Activated CD4-positive, alpha-beta memory T cell treated with anti-CD3 and anti-CD28 coated beads for 36 hours (primary cell): ENCODE measurements at places on chromosomes 6 and 20. TPM values are rescaled to one million over a fixed set of nuclear protein-coding genes. Genes with fewer than 3 reads are reported as not detected.
A peak's percentile ranks its signal among the peaks of the same experiment; 100 is the strongest.

PRPF6 gene
- total RNA-seq: 63.1 TPM

CST1 gene
- total RNA-seq: not detected

DNA sequence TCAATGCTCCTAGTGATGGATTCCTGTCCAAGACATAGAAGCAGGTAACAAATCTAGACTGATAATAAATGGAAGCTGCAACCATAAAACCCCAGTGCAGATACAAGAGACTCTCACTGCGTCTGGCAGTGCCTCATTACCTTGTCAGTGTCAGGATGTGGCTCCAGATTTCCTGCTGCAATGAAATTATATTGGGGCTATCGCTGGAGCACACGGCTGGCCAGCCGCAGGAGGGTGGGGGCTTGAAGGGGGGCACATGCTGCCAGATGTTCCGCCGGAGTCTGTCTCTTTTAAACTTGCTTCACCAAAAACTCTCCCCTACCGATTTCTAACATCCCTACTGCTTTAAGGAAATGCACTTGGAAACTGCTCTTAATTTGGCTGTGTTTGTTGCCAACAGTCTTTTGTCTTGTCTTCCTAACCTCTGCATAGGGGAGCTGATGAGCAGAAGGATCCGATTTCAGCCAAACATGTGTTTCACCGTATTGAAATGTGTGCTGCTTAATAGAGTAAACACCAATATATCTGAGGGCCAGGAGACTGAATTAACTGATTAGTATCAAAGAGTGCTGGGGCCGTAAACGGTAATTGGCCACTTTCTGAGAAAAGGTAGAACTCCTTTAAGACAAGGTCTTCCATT lies 102.2 kb upstream of the EXOC2 start:
- DNase-seq: no peak

DNA sequence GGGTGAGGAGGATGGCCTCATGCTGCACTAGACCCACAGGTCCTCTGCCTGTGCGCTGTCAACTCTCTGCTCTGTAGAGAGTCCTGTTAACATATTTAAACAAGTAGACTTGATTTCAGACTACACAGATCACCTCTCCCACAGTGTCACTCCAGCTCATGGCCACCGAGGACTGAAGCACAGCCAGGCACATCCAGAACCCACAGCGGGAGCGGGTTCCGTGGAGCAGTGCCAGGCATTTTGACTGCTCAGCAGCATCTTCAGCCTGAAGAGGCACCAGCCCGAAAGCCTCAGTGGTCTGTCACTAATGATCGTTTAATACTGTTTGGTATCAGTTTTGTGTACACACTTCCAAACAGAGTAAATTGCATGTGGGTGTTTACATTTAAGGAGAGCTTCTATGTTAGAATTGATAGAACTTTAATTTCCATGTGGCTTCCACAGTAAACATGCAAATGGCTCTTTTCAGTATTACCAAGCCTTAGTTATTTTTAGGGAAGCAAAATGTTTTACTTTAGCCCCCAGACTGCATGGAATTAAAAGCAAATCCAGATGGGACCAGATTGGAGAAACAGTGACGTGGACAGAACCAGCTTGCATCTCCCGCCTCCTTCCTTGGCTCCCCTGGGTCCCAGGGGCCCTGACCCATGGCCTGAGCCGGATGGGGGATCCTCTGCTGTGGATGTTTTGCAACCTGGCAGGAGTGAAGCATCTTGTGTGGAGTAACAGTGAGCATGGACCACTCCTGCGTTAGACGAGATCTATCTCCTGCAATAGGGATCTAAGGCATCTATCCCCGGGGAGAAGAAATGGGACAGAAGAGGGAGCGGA lies 196.7 kb upstream of the CDH4 start:
- no peak for DNase-seq

HTR1B gene
- not detected for total RNA-seq

- DNase-seq: no peak
Measured at GRCh38 chr6:22281341-22282085, 15.3 kb downstream of the PRL start.

- DNase-seq: no peak
Measured at GRCh38 chr6:10235344-10235743, 179.5 kb downstream of the TFAP2A start.

- no peak for DNase-seq
Measured at GRCh38 chr20:19022791-19023448, 189.5 kb upstream of the SLC24A3 start.

DNA sequence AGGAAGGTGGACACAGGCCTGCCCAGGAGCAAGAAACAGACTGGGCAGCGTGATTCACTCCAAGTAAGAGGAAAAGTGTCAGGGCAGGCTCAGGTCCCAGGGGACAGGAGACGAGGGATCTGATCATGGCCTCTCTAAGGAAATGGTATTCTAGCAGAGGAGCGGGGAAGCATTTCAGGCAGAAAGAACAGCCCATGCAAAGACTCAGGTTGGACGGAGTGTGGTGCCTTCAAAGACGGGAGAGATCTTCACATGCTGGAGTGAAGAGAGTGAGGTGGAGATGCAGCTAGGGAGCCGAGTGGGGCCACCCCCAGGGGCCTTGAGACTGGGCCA lies 161.1 kb downstream of the SYCP2 start:
- no peak for DNase-seq

DNA sequence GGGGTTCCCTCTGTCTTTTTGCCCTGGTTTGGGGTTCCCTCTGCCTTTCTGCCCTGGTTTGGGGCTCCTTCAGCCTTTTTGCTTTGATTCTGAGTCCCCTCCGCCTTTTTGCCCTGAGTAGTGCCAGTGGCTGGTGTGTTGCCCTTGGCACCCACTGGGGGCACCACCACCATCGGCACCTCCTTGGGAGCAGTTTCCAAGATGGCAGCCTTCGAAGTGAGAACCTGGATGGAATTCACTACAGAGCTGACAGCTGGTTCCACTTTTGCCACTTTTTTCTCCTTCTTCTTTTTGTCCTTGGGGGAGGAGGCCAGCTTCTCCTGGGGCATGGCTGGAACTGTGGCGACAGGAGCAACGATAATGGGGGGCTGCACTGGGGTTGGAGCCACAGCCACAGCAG lies 22.2 kb downstream of the RRBP1 start:
- DNase-seq: no peak

DNA sequence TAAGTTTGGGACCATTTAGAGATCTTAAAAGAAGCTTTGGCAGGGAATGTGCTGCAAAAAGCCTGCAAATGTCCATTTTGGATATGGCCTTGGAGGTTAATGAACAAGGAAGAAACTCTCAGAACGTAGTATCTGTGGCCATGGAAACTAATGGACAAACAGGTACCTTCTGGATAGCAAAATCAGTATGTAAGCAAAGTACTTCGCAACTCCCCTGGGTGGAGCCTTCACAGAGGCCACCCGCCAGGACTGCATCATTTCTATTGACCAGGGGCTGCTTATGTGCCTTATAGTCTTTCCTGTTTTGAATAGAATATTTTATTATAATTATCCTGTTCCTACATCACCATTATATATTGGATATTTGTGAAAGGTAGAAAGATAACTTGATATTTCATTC lies 510.8 kb upstream of the SYNCRIP start:
- no peak for DNase-seq

TUBB2B gene
- total RNA-seq: 0.29 TPM

DNA sequence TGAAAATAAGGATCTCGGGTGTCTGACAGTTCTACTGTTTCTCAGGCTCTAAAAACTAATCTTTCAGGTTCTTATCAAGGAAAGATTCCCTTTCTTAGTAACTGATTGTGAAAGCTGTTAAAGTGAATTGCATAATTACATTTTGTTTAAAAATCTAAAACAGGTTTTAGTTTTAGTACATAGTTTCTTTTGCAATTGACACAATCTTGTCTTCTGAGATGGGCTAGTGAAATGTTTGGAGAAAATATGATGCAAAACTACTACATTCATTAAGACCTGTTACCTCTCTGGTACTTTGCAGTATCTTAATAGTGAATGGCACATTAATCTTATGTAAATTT lies 298.4 kb downstream of the UTRN start:
- DNase-seq: no peak

ENPP1 gene
- total RNA-seq: 1.4 TPM

- DNase-seq: no peak
Measured at GRCh38 chr6:148112851-148113319, 229.8 kb upstream of the SASH1 start.

PNRC1 gene
- 95.1 TPM for total RNA-seq

LY6G5C gene
- 1.4 TPM for total RNA-seq

DNA sequence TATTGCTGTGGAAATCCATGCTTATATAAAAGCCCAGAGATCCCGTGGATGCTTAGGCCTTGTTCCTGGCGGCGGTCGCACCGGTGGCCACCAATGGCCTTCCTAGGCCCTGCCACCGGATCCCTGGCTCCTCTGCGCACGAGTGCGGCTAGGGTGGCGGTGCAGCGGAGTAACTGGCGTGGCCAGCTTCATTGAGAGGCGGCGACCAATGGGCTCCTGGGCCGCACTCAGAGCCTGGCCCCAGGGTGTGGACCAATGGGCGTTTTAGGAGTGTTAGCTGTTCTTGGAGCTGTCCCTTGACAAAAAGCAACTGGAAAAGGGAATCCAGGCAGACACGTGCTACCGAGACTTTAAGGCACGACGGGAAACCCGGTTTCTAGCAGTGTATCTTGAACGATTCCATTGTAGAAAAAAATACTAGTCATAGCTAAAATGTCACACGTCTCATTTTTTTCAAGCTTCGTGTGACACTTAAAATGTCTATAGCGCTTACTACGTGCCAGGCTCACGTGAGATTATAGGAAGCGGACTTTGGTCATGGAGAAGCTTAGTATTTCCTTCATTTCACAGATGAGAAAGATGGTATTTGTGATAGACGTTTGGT lies 1.7 kb downstream of the AMD1 start:
- DNase-seq: peak; percentile 84

GRCh38 chr20:18496042-18496441 lies 983 bp downstream of the RBBP9 start:
- DNase-seq: no peak

TGM3 gene
- not detected for total RNA-seq

CYP39A1 gene
- total RNA-seq: not detected

DNA sequence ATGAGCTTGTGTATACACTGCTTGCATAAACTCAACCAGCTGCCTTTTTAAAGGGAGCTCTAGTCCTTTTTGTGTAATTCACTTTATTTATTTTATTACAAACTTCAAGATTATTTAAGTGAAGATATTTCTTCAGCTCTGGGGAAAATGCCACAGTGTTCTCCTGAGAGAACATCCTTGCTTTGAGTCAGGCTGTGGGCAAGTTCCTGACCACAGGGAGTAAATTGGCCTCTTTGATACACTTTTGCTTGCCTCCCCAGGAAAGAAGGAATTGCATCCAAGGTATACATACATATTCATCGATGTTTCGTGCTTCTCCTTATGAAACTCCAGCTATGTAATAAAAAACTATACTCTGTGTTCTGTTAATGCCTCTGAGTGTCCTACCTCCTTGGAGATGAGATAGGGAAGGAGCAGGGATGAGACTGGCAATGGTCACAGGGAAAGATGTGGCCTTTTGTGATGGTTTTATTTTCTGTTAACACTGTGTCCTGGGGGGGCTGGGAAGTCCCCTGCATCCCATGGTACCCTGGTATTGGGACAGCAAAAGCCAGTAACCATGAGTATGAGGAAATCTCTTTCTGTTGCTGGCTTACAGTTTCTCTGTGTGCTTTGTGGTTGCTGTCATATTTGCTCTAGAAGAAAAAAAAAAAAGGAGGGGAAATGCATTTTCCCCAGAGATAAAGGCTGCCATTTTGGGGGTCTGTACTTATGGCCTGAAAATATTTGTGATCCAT lies 15.3 kb downstream of the TNFAIP3 start:
- DNase-seq: no peak

DNA sequence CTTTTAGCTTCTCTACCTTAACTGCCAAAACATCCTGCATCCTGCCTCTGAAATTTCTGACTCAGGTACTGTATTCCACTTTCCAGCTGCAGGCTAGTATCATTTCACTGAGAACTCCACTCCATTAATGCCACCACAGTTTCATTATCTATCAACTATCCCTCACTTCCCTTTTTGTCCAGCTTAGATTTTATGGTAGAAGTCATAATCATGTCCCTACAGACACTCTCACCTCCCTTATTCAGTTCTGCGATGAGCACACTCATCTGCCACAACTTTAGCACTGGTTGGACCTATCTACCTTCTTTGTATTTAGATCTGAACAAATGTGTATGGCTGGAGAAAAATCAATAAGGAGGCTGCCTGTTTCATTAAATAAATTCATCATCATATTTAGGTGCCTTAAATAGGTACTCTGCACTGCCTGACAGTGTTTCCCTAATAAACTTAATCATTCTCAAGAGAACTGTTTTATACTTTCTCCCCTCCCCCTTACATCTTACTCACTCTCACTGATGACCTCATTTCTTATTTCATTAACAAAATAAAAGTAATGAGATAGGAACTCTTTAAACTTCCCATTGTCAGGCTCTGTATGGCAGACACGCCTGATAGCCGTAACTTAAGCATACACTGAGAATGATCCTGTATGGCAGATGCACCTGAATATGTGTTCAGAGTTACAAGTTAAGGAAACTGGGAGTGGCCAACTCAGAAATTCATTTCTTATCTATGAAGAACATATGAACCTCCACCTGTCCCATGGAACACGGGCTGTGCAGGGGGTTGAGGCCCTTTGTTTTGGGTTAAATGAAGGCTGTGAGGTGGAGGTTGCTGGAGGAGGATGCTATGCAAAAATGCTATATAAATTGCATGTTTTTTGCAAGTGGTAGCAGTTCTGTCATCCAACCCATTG lies 95.3 kb upstream of the MAN1A1 start:
- DNase-seq: no peak

DNA sequence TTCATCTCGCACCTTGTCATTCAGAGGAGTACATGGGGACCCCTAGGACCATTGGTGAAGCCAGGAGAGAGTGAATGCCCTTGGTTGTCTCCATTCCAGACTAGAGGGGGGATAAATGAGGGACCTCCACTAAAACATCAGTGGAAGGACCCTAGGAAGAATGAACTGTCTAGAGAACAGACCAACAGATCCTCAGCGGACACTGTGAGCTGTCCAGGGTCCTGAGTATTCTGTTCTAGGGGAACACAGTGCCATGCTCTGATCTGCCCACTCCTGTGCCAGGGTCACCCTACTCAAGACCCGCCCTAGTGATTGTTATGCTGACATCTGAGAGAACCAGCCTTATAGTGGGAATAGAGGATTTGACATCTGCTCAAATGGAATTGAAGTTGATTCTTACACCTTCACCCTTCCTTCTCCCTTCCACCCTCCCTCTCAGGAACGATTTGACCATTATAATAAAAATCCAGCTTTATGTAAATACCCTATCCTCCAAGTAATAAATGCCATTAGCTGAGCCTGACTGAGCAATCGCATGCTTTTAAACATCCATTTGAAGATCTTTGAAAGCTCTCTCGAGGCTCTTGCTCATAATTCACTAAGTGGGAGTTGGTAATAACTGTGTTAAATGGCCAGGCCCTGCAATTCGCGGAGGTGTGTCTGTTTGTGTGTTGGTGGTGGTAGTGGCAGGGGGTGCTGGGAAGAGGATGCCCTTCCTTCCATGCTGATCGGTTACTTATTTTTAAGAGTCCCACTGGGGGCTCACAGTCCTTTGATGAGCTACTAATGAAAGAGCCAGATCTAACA lies 43.6 kb upstream of the SLC32A1 start:
- DNase-seq: peak; percentile 40

- no peak for DNase-seq
Measured at GRCh38 chr20:59820204-59821041, 113.0 kb downstream of the SYCP2 start.
